ENCODE measurements at places on chromosomes 7 and 10. TPM values are rescaled to one million over a fixed set of nuclear protein-coding genes. Genes with fewer than 3 reads are reported as not detected.
A peak's percentile ranks its signal among the peaks of the same experiment; 100 is the strongest.

- peak; percentile 5 for DNase-seq
Observed at GRCh38 chr10:95509251-95509650, 51.9 kb downstream of the SORBS1 start.

- DNase-seq, result no peak
Observed at GRCh38 chr10:13302821-13303555, 3.1 kb upstream of the PHYH start.

GRCh38 chr7:32153006-32153405 is 82.8 kb upstream of the PDE1C start:
- DNase-seq, result no peak

GRCh38 chr10:68406111-68406814 is 814 bp downstream of the RUFY2 start:
- peak; percentile 60 for DNase-seq

- DNase-seq, result no peak
Observed at GRCh38 chr10:132943791-132944404, 1.5 kb upstream of the CFAP46 start.

DNA sequence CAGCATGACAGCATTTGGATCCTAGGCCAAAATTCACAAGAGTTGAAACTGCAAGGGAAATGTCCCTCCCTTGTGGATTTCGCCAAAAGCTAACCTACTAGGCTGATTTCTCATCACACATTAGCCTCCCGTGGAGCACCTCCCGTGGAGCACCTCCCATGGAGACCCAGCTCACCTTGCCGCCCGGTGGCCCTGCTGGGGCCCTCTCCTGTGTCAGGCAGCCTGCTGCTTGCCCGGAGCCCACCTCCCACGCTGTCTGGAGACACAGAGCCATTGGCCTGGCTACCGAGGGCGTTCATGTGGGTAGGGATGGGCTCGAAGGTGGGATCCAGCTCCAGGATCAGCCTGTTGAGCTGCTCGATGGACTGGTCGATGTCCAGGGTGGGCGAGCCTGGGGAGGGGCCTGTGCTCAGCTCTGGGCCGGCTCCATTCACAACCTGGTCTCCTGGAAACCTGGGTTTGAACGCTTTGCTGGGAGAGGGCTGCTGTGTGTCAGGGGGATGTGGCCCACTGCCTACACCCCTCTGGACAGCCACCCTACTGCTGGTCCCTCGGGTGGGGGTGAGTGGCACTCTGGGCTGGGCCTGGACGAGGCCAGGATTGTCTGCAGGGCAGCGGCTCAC is 213.6 kb downstream of the TNS3 start:
- DNase-seq, result no peak

DNA sequence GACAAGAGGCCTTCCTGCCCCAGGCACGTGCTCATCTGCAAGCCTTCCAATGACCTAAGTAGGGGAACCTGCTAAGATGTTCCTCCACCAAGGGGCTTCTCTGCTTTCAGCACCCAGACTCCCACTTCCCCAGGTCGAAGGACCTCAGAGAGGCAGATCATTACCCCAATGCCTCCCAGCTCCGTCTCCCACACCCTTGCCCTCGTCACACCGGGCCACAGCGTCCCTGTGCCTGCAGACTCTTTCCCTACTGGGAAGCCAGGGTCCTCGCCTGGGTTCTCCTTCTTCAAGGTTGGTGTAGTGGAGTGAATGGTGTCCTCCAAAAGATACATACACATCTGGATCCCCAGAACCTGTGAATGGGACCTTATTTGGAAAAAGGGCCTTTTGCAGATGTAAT is 151.9 kb downstream of the UBE2H start:
- no peak for DNase-seq

- peak; percentile 68 for DNase-seq
Observed at GRCh38 chr10:110209454-110209925, 2.1 kb downstream of the MXI1 start.

- DNase-seq, result no peak
Observed at GRCh38 chr7:76074306-76074971, 26.5 kb downstream of the MDH2 start.

GRCh38 chr10:114650266-114650665 is 7.8 kb downstream of the ABLIM1 start:
- no peak for DNase-seq

DNA sequence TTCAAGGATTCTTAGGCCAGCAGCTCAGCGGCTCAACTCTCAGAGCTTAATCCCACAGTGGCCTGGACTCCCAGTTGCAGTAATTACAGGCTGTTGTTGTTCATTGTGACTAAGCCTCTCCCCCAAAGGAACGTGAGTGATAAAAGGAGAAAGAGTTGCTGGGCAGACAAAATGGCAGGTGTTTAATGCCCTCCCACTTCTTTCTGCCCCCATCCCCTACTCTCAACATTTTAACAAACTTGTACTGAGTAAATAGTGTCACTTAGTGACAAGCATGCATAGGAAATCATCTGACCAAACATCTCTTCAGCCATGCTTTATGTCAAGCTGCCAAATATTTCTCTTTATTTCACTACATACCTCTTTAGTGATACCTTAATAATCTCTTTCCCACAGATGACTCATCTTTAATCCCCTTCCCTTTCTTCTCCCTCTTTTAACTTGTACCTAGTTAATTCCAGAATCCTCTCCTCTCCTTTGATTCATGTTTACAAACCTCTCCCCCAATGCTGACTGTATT is 12.4 kb upstream of the MTERF1 start:
- DNase-seq, result peak; percentile 49

DNA sequence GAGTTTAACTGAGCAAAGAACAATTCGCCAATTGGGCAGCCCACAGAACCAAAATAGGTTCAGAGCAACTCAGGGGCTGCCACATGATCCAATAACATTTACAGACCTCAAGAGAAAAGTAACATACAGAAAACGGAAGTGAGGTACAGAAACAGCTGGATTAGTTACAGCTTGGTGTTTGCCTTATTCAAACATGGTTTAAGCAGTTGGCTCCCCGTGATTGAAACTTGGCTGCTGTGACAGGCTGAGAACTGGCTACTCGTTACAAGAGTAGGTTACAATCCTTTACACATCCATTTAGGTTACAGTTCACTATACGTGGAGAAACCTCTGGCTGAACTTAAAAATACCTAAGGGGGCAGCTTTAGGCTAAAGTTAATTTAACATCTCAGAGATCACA is 673.1 kb upstream of the PHF14 start:
- DNase-seq, result no peak

DNA sequence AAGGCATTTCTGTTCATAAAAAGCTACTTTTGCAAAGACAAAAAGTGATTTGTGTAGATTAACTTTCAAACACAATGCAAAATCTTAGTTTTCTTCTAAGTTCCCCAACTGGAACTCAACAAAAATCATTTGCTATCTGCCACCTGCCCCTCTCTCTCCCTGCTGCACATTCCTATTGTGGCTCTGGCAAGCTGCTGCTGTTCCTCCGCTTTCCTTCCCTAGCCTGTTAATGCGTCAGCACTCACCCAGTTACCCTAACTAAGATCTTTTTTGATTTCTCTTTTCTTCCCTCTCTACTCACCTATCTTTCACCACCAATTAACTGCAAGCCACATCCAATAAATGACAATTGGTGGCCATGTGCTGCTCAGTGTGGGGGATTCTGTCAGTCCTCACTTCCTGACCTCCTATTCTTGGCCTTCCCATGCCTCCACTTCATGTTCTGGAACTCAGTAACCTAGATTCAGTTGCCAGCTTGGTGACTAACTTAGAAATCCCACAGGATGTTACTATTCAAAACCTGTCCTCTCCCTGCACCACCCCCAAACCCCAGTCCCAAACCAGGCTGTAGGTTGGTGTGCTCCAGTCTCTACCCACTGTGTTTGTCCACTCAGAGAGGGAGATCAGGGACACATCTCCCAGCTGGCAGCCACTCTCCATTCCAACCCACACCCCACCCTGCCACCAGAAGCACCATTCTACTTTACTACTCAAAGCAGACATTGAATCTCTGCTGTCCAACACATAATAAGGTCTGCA is 140.2 kb upstream of the CTTNBP2 start:
- DNase-seq, result no peak

GRCh38 chr10:19688344-19688743 is 127.9 kb upstream of the PLXDC2 start:
- no peak for DNase-seq

- DNase-seq, result peak; percentile 93
Observed at GRCh38 chr10:13956826-13957225, 370.1 kb downstream of the PRPF18 start.

GRCh38 chr7:101121991-101122932 is 4.6 kb upstream of the SERPINE1 start:
- DNase-seq, result peak; percentile 99

DNA sequence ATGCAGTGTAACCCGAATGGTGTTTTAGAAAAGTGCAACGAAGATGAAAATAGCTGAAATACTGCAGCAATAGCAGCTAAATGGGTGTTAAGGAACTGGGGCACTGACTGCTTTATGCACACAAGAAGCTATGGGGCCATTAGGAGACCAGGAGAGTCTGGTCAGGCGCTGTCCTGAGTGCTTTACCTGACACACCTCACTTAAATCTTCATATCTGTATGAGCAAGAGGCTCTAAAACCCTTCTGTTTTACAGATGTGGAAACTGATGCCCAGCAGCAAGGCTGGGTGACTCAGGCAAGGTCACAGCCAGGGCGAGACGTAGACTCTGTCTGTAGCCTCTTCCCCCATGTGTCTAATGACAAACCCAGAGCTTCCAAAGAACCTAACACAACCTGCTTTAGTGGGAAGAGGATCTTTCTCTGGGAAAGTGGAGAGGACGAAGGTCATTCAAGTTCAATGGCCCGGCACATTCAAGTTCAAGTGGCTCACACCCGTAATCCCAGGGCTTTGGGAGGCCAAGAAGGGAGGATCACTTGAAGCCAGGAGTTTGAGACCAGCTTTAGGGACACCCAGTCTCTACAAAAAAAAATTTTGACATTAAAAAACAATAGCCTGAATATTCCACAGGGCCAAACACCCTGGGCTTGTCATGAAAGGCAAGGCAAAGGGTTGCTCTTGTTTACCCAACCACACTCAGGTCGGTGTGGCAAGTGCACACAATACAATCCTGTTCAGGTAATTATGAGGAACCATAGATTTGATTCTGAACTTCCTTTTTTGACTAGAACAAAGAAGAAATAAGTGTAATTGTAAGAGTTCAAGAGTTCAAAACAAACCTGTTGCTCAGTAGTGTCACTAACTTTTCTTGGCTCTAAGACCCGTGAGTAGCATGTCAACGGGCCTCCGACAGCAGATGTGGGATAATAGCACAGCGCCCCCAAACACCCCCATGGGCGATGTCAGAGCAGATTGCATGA is 53.7 kb upstream of the KLF6 start:
- DNase-seq, result no peak

DNA sequence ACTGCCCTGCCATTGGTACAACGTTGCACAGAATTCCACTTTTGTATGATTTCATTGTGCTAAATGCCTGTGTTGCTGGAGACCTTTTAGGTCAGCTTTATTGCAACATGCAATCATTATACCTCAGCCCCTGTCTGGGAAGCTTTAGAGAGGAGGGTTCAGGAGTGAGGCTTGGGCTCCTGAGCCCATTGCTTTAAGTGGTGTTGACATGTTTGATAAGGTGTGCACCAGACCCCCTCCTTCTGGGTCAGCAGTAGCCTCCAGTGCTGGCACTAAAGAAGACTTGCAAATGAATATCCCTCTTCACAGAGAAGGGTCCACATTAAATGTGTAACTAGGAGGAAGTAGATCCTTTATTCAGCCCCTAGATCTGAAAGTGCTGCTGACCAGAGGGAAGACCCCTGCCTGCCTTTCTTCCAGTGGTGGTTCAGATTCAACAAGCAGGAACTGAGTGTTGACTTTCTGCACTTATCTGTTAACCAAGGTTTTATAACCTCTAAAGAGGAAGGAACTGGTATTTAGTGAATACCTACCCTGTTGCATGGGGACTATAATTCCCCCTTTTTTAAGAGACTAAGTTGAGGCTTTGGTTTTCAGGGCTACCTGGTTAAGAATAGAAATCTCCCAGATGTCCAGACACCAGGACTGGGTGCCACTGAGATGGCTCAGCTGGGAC is 369.4 kb upstream of the IGFBP3 start:
- DNase-seq, result no peak

GRCh38 chr7:138542183-138542582 is 82.1 kb downstream of the TRIM24 start:
- no peak for DNase-seq

GRCh38 chr10:102431452-102432124 is 786 bp downstream of the CUEDC2 start:
- peak; percentile 54 for DNase-seq

DNA sequence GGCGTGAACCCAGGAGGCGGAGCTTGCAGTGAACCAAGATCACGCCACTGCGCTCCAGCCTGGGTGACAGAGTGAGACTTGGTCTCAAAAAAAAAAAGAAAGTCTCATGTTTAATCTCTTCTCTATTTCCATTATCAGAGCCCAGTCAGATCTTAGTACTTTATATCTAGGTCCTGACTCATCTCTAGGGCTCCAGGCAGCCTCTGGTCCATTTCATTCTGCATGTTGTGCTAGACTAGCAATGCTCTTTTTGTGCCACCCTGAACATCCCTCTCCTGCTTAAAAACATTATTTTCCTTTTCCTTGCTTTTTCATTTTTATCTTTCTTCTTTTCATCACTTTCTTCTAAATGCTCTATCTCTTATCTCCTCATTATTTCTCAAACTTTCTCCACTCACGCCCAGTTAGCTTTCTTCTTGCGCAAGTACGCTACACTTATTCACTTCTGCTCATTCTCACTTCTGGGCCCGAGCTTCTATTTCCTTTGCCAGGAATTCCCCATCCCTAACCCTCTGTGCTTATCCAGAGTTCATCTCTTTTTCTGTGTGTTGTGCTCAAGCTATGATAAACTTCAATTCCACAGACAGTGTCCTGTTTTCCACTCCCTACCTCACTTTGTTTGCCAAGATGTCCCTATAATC is 63.9 kb downstream of the BTAF1 start:
- DNase-seq, result peak; percentile 35

DNA sequence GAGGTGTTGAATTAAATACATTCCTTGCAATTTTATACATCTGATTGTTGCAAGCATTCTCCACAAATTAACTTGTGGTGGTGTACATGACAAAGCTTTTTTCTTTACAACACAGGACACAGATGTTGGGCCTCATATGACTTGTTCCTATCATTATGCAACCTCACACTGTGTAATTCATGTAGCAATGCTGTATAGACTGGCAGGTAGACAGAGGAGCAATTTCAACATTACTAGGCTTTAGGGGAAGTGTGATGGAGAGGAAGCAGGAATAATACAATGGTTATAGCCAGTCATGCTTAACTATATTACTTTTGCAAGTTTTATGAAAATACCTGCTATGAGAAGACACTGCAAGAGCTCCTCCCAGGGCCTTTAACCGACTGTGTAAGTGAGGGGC is 832.1 kb downstream of the CNTNAP2 start:
- no peak for DNase-seq

GRCh38 chr7:70630440-70630817 is 501.5 kb upstream of the GALNT17 start:
- peak; percentile 5 for DNase-seq

GRCh38 chr10:99358101-99358500 is 28.9 kb downstream of the CNNM1 start:
- no peak for DNase-seq

- DNase-seq, result no peak
Observed at GRCh38 chr7:28941633-28942032, 16.5 kb downstream of the TRIL start.

The TAS2R3 gene
- 1.2 TPM for total RNA-seq

The TMEM229A gene
- 3.8 TPM for total RNA-seq

The TAC1 gene
- not detected for total RNA-seq

The DKK1 gene
- total RNA-seq, result 123 TPM

The AQP1 gene
- total RNA-seq, result 2.8 TPM

The GNG11 gene
- 56.9 TPM for total RNA-seq

The FRMPD2 gene
- total RNA-seq, result not detected

The SLC26A4 gene
- total RNA-seq, result 0.65 TPM

The ELMO1 gene
- total RNA-seq, result 1.3 TPM

The SAP25 gene
- total RNA-seq, result not detected

The PITX3 gene
- not detected for total RNA-seq

The DOCK1 gene
- total RNA-seq, result 69.7 TPM

The ST7 gene
- 16.4 TPM for total RNA-seq

The SPDYE5 gene
- total RNA-seq, result not detected

The NUTM2A gene
- 0.33 TPM for total RNA-seq
